ENCODE measurements at places on chromosomes 1 and 21.

- no peak for DNase-seq
Measured at GRCh38 chr21:27359141-27359540, 392.3 kb upstream of the ADAMTS5 start.

- no peak for DNase-seq
Measured at GRCh38 chr1:176601348-176601747, 138.4 kb downstream of the PAPPA2 start.

DNA sequence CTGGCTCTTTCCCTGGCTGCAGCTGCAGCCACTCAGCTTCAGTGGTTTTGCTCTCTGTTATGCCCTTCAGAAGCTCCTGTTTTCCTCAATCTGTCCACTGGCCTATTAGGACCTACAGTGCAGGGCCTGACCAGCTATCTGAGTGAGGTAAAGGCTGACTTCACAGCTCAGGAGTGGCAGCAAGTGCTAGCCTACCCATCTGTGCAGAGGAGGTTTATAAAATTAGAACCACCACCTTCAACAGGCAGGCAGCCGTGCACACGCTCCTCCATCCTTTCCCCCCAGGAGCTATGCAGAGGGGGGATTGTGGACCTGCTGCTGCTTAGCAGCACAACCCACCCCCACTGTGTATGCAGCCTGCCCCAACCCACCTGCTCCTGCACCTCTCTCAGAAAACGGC lies 8.3 kb downstream of the ADAR start:
- DNase-seq = no peak

DNA sequence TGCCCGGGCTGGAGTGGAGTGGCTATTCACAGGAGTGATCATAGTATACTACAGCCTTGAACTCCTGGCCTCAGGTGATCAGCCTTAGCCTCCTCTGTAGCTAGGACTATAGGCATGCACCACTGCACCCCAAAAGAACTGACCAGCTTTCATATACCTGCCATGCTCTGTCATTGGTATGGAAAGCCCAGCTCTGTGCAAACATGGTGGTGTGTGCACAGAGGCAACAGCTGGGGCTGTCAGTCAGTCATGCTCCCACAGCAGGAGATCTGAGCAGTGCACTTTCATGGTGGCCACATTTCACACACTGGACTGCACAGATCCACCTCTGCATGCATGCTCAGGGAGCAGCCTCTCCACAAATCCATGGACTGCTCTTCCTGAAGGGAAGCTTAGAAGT lies 8.8 kb upstream of the JAK1 start:
- no peak for DNase-seq

DNA sequence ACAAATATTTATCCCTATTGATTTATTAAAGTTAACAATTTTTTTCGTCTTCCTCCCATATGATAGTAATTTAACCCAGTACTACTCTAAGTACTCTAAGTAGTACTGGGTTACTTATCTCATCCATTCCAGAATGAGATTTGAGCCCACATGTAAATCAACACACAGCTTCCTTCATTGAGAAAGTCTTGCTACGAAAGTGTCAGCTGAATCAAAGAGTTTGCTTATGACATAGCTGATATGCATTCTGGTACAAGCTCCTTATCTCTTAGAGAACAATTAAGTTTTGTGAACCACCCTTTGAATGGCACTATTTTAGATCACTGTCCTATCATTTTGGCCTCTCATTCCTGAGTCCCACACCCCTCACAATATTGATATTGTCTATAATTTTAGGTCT lies 2.4 kb upstream of the SLC44A3 start:
- no peak for DNase-seq

- DNase-seq = no peak
Measured at GRCh38 chr1:159775716-159776115, 5.0 kb upstream of the DUSP23 start.

Measured in cerebellar nuclear complex (tissue), 1 donor.